A549 treated with DMSO at 1 μM for 4 hours (cell line): ENCODE measurements at places on chromosomes 13 and 19. TPM values are rescaled to one million over a fixed set of nuclear protein-coding genes. Genes with fewer than 3 reads are reported as not detected.

Gene STOML3
- not detected in 5 replicates for total RNA-seq

Gene TRMT1
- total RNA-seq = 37.9 to 47.9 TPM (median 39.5 TPM) in 5 replicates

Gene PPM1N
- total RNA-seq = 6.3 to 7.3 TPM (median 6.6 TPM) in 5 replicates

Gene FFAR3
- not detected in 5 replicates for total RNA-seq

Gene HAUS5
- 10.8 to 18.4 TPM (median 15.7 TPM) in 5 replicates for total RNA-seq

Gene CD177
- 0.16 to 0.25 TPM (median 0.21 TPM) in 4 of 5 replicates, not detected in the other for total RNA-seq

Gene APOE
- total RNA-seq = 12.2 to 15.8 TPM (median 13.3 TPM) in 5 replicates

Gene ZNF283
- 4.6 to 6.6 TPM (median 5.0 TPM) in 5 replicates for total RNA-seq

Gene FREM2
- under 0.01 TPM in 1 of 5 replicates, not detected in the others for total RNA-seq

Gene ADAMTSL5
- 2.7 to 4.2 TPM (median 3.4 TPM) in 5 replicates for total RNA-seq

Gene SBK3
- 1.7 to 2.4 TPM (median 2.2 TPM) in 5 replicates for total RNA-seq

Gene PPFIA3
- 6.5 to 8.7 TPM (median 7.2 TPM) in 5 replicates for total RNA-seq

Gene B3GNT8
- total RNA-seq = 0.08 to 0.11 TPM (median 0.09 TPM) in 3 of 5 replicates, not detected in the others

Gene ADPRHL1
- 10.7 to 15.5 TPM (median 12.6 TPM) in 5 replicates for total RNA-seq

Gene WASF3
- 0.12 to 0.22 TPM (median 0.17 TPM) in 5 replicates for total RNA-seq

Gene TMEM255B
- 0.65 to 1.0 TPM (median 0.70 TPM) in 5 replicates for total RNA-seq

Gene MATK
- total RNA-seq = 0.82 to 1.9 TPM (median 1.1 TPM) in 5 replicates

Gene PEX11G
- total RNA-seq = 1.7 to 2.3 TPM (median 1.9 TPM) in 5 replicates

Gene TNFSF9
- 5.4 to 8.2 TPM (median 6.7 TPM) in 5 replicates for total RNA-seq

Gene TSHZ3
- 3.5 to 4.2 TPM (median 3.8 TPM) in 5 replicates for total RNA-seq

Gene ZNF382
- total RNA-seq = 0.02 to 0.24 TPM (median 0.08 TPM) in 3 of 5 replicates, not detected in the others

Gene TEAD2
- total RNA-seq = 14.1 to 23.1 TPM (median 18.6 TPM) in 5 replicates

Gene KIRREL2
- total RNA-seq = 0.44 to 0.74 TPM (median 0.58 TPM) in 5 replicates

Gene ZNF600
- 0.11 to 0.39 TPM (median 0.19 TPM) in 5 replicates for total RNA-seq

Gene ICAM1
- total RNA-seq = 3.9 to 7.0 TPM (median 5.1 TPM) in 5 replicates

Gene AMH
- total RNA-seq = 9.5 to 25.2 TPM (median 16.0 TPM) in 5 replicates

Gene RASA3
- 11.8 to 14.3 TPM (median 13.8 TPM) in 5 replicates for total RNA-seq

Gene MICOS13
- 47.2 to 69.6 TPM (median 61.4 TPM) in 5 replicates for total RNA-seq

Gene C13orf42
- total RNA-seq = not detected in 5 replicates

Gene SLC10A2
- total RNA-seq = not detected in 5 replicates

Gene IL4I1
- 0.58 to 1.2 TPM (median 0.76 TPM) in 5 replicates for total RNA-seq

Gene RGS9BP
- total RNA-seq = 0.21 to 0.50 TPM (median 0.32 TPM) in 5 replicates

Gene SIGLEC8
- not detected in 5 replicates for total RNA-seq
